Heart left ventricle (tissue), 16 donors: ENCODE measurements at places on chromosomes 11 and 22. TPM values are rescaled to one million over a fixed set of nuclear protein-coding genes. Genes with fewer than 3 reads are reported as not detected.

- peak; percentile 74 for DNase-seq
Observed at GRCh38 chr22:44337678-44338004, 24.9 kb upstream of the SHISAL1 start.

GAB2 gene
- 27.0 TPM for total RNA-seq

YPEL4 gene
- 0.70 TPM for total RNA-seq

DNA sequence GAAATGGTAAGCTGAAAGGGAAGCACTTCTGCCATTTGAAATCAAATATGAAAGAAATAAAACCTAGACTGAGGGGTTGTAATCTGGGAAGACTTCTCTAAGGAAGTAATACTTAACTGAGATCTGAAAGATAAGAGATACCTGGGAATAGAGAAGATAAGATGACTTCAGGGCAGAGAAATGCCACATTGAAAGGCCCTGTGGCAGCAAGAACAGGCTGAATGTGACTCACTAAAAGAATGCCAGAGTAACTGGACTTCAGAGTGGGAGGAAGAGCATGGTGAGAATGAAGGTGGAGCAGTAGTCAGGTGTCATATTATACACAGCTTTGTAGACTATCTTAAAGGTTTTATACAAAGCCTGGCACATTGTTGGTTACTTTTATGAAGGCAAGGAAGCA, 17.6 kb downstream of the CALCA start:
- no peak for DNase-seq

NTM gene
- 3.8 TPM for total RNA-seq

GRCh38 chr22:40213478-40213877, 35.8 kb downstream of the TNRC6B start:
- no peak for DNase-seq

DNA sequence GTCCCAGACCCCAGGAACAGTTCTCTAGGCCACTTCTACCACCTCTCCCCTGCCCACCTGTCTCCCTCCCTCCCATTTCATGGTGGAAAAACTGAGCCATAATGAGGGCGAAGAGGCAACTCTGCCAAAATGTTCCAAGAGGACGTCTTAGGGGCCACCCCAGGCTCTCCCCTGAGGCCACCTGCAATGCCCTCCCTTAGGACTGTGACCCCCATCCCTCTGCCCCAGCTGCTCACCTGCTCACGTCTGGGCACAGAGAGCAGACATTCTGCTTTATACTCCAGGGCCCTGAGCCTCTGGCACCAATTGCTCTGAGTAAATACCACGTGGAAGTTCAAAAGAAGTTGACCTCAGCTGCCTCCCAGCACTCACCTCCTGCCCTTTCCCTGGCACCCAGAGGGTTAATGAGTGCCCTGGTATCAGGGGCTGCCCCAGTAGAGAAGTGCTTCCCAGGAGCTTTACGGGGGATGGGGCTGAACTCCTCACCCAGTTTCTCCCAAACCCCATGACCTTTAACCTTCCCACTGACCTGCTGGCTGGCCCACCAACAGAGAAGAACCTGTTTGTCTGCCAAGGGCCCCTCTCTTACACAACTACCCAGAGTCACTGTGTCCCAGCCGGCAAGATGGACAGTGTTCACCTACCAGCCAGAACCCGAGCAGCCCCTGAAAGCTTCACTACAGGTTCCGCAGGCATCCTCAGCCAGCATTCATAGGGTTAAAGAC, 627 bp upstream of the APOA5 start:
- no peak for DNase-seq
